ENCODE measurements at places on chromosomes 4 and X.

GRCh38 chr4:123421227-123421936 is 24.8 kb downstream of the SPRY1 start:
- DNase-seq = no peak

DNA sequence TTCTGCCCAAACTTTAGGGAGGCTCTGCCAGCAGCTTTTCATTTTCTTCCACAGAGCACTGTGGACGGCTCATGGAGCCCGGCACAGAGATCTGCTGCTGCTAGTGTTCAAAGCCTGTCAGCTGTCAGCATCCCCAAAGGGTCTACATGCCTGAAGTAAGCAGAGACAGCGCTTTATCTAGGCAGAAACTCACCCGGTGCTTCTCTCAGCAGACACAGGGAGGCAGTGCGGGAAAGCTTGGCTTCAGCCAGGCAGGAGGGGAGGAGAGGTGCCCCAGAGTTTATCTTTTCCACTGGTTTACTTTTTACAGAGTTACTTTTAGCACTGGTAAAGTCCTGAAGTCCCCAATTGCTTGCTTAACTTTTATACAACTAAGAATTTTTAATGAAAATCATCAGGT is 339.3 kb downstream of the NKX6-1 start:
- DNase-seq = peak; percentile 56

DNA sequence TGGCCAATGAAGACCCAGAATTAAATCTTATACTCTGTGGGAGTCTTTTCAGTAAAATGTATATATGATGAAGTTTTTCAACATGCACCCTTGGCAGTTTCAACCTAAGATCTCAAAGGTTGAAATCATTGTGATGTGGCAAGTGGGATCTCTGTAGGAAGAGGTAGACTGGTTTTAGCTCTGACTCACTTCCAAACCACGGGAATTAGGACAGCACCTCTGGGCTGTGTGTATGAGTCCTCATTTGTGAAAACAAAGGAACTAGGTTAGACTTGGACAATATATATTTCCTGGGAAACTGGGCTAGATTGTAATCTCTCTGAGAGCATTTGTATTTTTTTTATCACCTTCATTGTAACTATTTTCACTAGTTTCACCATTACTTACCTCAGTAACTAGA is 333.0 kb downstream of the ADGRL3 start:
- no peak for DNase-seq

- DNase-seq = no peak
These were observed 1.8 kb downstream of the SEPTIN6 start for GRCh38 chrX:119690921-119691716.

DNA sequence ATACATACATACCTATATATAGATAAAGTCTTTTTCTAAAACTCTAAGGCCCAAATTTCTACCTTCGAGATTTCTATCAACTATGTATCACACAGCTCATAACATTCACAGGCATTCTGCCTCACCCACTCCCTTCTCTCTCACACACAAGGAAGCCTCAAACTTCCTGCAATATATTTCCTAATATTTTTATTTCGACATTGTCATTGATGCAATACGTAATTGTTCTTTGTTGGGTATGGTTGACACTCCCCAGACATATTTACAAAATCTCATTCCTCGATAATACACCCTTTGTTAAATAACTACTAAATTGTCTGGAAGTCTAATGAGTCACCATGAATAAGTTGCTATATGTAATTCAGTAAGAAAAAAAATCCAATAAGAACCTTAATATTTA is 143.5 kb downstream of the HNRNPD start:
- no peak for DNase-seq

DNA sequence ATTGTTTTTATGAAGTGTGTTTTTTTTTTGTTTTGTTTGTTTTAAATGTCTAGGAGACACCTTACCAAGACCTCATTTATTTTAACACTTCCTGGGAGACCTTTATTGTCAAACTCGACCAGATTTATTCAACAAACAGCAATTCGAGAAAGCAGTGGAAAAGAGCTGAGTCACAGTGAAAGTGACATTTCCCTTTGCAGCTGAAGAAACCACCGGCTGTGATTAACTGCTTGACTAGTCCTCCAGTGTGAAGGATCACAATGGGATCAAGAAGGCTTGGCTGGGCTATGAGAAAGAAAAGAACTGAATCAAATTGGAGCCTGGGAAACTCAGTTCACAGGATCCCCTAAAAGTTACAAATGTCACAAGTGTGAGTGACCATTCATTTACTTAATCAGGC is 11.9 kb upstream of the ADH7 start:
- DNase-seq = no peak

DNA sequence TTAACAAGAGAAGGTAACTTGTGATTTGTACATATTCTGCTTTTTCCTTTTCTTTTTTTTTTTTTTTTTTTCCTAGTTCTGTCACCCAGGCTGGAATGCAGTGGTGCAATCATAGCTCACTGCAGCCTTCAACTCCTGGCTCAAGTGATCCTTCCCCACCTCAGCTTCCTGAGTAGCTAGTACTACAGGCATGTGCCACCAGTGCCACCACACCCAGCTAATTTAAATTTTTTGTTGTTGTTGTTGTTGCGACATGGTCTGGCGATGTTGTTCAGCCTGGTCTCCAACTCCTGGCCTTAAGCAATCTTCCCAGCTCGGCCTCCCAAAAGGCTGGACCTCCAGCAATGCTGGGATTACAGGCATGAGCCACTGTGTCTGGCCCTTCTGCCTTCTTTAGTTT is 1.5 kb upstream of the TACR3 start:
- DNase-seq = no peak

- no peak for DNase-seq
These were observed 697 bp downstream of the ZNF280C start for GRCh38 chrX:130267956-130268448.

DNA sequence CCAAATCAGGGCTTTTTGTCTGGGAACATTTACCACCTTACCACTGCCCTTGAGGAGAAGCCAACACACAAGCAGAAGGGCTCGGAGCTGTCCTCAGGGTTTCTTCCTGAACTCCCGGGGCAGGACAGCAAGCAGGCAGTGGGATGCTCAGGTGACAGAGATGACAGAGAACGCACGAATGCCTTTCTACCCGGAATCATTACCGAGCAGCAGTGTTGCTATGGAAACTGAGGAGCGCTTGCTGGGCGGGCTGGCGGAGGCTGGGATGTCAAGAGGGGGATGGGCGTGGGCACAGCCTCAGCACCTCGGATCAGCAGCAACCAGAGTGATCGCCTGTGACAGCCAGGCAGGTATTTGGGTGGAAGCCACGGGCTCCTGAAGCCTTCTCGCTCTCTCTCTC is 17.8 kb downstream of the SSR4 start:
- no peak for DNase-seq

GRCh38 chr4:39085891-39086290 is 23.9 kb downstream of the KLHL5 start:
- no peak for DNase-seq

DNA sequence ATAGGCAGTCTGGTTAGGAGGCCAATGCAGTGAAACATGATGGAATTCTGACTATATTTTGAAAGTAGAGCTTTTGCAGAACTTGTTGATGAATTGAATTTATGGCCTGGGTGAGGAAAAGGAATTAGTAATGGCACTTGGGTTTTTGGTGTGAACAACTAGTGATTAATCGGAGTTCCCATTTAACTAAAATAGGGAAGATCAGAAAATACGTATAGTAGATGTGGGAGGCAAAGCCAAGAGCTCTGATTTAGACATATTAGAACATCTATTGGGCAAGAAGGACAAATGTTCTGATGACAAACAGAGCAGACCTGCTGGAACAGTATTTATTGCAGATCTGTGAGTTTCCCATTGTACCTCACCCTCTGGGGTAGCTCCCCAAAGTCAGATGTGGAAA is 12.3 kb upstream of the NDP start:
- no peak for DNase-seq

GRCh38 chr4:184355111-184355604 is 119.2 kb downstream of the IRF2 start:
- DNase-seq = no peak
